ENCODE measurements at places on chromosomes 16 and 17. TPM values are rescaled to one million over a fixed set of nuclear protein-coding genes. Genes with fewer than 3 reads are reported as not detected.

PRCD gene
- total RNA-seq, result 0.68 TPM

KCNJ2 gene
- total RNA-seq, result 11.6 TPM

CCL14 gene
- 24.2 TPM for total RNA-seq

WNK4 gene
- total RNA-seq, result 3.4 TPM

RND2 gene
- total RNA-seq, result 0.17 TPM

SLC52A1 gene
- 0.47 TPM for total RNA-seq

Data from dermis blood vessel endothelial cell (primary cell).